GM12892 (cell line): ENCODE measurements at places on chromosomes 7 and 10.
A peak's percentile ranks its signal among the peaks of the same experiment; 100 is the strongest.

DNA sequence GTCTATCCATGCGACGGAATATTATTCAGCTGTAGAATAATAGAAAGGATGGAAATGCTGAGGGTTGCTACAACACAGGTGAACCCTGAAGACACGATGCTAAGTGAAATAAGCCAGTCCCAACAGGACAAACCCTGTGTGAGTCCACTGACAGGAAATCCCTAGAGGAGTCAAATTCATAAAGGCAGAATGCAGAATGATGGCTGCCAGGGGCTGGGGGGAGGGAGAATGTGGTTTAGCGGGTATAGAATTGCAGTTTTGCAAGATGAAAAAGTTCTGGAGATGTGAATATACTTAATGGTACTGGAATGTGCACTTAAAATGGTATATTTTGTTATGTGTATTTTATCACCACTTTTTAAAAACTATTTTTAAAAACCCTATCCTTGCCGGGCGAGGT is 36.9 kb upstream of the DOCK1 start:
- no peak for DNase-seq

- DNase-seq: no peak
Observed at GRCh38 chr7:22868509-22868908, 45.9 kb upstream of the TOMM7 start.

- no peak for DNase-seq
Observed at GRCh38 chr7:46003896-46004875, 83.1 kb upstream of the IGFBP3 start.

GRCh38 chr10:17665747-17666146 is 21.8 kb downstream of the STAM start:
- no peak for DNase-seq

DNA sequence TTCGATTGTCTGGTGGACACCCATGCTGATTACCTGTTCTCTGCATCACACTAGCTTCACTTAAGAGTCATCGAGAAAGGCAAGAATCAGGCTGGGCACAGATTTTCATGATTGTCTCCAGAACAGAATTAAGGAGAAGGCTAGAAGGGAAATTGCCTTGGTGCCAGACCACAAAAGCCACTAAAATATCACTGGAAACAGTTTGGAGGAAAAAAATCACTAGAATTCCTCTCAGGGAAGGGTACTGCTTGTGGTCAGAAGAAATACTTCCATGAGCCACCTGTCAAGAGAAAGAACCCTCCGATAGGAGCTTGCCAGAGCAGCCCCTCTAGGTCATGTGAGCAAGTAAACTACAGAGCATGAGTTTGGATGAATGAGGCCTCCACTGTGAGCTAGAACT is 269.3 kb upstream of the TEX47 start:
- DNase-seq: no peak

GRCh38 chr10:5814110-5815107 is 1.2 kb upstream of the GDI2 start:
- DNase-seq: no peak

DNA sequence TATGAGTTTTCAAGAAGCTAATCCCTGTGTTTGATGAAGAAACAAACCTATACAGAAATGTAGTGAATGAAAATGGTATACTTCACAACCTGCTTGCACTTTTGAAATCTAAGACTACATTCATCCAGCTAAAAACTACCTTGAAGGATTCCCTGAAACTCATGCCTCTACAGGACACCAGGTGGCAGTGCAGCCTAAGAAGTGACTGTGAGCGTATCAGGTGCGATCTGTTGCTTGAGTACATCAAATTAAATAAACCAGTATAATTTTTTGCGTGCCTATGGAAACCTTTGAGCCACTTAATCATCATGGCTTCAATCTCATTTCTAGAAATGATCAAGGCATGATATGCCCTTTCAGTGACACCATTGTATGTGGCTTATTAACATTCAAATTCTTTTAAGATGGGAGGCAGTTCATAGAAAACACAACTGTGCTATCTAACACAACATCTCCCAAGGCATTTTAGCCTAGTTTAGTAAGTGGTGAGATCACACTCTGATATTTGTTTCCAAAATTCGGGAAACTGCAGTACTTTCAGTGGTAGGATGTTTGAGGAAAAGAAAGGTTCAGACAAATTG is 57.4 kb downstream of the PPP1R17 start:
- DNase-seq: no peak

DNA sequence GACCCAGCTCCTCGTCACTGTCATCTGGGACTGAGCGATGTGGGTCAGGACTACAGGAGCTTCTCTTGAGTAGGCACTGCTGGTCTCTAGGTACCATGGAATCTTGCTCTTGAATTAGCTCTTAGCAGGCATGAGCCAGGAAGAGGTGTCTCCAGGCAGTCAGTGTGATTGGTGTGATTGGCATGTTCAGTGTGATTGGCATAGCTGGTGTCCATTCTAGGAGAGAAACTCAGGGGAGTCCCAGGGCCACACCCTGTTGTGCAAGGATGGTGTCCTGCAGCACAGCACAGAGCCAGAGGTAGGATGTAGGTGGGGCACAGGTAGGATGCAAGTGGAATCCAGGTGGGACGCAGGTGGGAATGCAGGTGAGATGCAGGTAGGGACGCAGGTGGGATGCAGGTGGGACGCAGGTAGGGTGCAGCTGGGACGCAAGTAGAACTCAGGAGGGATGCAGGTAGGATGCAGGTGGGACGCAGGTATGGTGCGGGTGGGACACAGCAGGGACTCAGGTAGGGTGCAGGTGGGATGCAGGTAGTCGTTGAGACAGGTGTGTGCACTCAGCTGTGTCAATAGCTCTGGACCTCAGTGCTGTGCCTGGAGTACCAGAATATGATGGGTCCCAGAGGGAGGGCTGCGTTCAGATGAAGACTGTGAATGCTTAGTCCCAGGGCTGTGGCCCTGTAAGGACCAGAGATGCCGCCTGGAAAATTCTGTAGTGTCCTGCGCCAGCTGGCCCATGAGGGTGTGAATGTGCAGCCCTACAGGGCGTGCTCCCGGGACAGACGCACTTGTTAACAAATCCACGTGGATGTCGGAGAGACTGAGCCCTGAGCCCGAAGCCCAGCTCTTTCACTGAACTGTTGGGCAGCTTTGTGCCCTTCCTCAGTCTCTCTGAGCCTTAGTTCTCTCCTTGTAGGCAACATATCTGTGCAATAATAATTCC is 248.2 kb upstream of the PITRM1 start:
- DNase-seq: no peak

DNA sequence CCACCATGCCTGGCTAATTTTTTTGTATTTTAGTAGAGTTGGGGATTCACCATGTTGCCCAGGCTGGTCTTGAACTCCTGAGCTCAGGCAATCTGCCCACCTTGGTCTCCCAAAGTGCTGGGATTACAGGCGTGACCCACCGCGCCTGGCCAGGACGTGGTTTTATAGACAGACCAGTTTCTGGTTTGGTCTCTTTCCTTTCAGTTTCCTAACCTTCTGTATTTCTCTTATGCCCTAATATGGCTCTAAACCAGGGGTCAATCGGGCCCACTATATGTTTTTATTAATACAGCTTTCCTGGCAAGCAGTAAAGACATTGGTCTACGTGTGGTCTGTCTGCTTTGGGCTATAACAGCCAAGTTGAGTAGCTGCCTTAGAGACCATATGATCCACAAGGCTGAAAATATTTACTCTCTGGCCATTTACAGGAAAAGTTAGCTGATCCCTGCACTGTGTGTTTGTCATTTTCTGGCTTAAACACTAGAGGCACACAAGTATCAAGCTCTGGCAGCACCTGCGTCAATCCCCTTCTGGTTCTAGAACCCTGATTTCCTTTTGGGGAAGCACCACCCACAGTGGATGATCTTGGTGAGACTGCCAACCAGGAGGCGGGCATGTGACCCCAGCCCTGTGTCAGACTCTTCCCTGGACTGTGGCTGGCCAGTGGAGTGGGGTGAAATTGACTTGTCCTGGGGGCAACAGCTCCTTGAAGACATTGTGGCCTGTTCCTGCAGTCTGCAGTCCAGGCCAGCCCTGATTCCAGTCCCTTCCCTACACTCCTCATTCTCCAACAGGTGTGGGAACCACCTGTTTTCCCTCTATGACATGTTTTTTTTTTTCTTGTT is 497.2 kb downstream of the PLXNA4 start:
- DNase-seq: no peak

DNA sequence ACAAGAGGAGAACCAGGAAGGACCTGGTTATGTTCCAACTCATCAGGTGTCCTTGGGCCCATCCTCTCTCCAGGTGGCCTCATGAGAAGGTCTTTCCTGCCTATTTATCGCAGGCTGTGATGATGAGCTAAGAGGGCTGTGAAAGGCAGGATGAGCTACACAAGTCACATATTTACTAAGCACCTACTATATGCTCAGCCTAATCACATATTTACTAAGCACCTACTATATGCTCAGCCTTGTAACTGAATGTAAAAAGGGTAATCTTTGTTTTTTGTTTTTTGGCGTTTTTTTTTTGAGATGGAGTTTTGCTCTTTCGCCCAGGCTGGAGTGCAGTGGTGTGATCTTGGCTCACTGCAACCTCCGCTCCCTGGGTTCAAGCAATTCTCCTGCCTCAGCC is 44.2 kb upstream of the NPFFR1 start:
- DNase-seq: no peak

GRCh38 chr7:95840953-95841950 is 68.9 kb downstream of the DYNC1I1 start:
- peak; percentile 5 for DNase-seq

GRCh38 chr10:121823993-121824463 is 103.8 kb downstream of the ATE1 start:
- no peak for DNase-seq

DNA sequence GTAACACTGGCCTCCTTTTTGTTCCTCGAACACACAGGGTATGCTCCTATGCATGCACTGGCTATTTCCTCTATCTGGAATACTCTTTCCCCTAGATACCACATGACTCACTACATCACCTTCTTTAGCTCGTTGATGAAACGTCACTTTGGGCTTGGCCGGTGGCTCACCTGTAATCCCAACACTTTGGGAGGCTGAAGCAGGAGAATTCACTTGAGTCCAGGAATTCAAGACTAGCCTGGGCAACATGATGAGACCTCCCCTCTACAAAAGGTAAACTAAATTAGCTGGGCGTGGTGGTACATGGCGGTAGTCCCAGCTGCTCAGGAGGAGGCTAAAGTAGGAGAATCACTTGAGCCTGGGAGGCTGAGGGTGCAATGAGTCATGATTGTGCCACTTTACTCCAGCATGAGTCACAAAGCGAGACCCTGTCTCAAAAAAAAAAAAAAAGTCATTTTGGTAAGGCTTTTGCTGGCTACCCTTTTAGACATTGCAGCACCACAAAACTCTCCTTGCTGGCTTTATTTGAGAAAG is 14.5 kb downstream of the ANKIB1 start:
- no peak for DNase-seq

GRCh38 chr10:96374639-96374984 is 15.8 kb upstream of the OPALIN start:
- DNase-seq: no peak

- DNase-seq: no peak
Observed at GRCh38 chr7:46625032-46625431, 704.0 kb upstream of the IGFBP3 start.

- no peak for DNase-seq
Observed at GRCh38 chr7:107020400-107020799, 24.1 kb upstream of the PRKAR2B start.

DNA sequence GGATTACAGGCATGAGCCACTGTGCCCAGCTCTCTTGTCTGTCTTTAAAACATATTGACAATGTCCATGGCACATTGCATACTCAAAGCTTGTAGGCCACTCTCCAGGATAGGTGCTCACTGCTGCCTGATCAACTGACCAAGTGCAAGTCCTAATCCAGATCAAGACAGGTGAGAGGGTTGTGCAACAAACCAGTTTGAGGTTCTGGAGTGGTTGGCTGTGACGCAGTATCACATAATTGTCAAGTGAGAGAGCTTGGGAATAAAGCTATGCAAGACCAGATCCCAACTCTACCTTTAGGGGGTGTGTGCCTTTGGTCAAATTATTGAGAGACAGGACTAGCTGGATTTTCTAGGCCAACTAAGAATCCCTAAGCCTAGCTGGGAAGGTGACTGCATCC is 43.0 kb upstream of the OPN4 start:
- DNase-seq: no peak

- DNase-seq: no peak
Observed at GRCh38 chr10:129039406-129040370, 427.4 kb upstream of the MGMT start.

- DNase-seq: peak; percentile 11
Observed at GRCh38 chr7:20172736-20173334, 44.3 kb downstream of the MACC1 start.

GRCh38 chr7:40299097-40299496 is 164.3 kb downstream of the SUGCT start:
- DNase-seq: no peak

DNA sequence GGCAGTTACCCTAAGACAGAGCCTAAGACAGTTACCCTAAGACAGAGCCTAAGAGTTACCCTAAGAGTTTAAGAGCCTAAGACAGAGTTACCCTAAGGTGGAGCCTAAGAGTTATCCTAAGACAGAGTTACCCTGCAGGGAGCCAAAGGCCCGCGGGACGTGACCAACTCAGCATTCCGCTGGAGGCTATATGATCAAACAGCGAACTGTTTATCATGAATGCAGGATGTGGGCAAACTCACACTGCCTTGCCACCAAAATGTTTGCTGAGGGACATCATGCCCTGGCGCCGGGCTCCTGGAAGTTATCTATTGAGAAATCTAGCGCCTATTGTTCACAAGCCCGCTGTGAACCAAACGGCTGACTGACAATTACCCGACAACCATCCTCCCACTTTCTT is 49.9 kb downstream of the BLVRA start:
- DNase-seq: no peak

DNA sequence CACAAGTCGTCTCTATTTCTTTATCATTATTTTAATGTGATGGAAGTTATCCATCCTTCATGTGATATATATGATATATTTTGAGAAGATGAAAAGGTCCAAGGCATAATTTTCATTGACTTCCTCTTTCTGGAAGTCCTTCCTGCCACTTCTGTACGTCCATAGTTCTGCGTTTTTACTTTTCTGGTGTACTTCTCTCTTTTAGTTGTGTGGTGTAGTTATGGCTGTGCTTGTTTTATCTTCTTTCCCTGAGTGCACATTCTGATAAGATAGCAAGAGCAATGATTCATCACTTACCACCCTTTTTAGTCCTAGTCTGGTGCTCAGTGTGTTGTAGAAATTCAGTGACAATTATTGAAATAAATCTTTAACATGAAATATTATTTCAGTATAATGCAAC is 231.3 kb upstream of the FERD3L start:
- no peak for DNase-seq

GRCh38 chr10:62594093-62594520 is 210.4 kb upstream of the ADO start:
- no peak for DNase-seq

GRCh38 chr7:126657599-126658358 is 595.0 kb downstream of the GRM8 start:
- no peak for DNase-seq

- DNase-seq: no peak
Observed at GRCh38 chr7:134632937-134633540, 13.6 kb upstream of the BPGM start.

DNA sequence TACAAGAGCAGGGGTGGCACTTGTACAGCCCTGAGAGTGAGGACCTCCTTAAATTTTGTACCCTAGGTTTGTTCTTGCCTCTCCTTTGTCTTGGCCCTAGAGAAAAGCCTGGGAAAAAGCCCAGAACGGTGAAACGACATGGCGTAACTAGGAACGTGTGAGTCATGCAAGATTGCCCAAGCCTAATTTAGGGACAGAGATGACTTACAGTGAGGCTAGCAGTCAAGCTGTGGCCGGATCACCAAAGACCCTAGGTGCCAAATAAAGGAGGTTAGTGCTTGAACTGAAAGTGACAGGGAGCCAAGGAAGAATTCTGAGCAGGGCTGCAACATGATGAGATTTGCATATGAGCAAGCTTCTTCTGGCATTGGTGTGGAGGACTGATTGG is 25.1 kb downstream of the TBXAS1 start:
- DNase-seq: no peak
